Lung microvascular endothelial cell (primary cell): ENCODE measurements at places on chromosomes 7 and 10. TPM values are rescaled to one million over a fixed set of nuclear protein-coding genes. Genes with fewer than 3 reads are reported as not detected.

SORCS3 gene
- total RNA-seq = not detected in 2 replicates

DNA sequence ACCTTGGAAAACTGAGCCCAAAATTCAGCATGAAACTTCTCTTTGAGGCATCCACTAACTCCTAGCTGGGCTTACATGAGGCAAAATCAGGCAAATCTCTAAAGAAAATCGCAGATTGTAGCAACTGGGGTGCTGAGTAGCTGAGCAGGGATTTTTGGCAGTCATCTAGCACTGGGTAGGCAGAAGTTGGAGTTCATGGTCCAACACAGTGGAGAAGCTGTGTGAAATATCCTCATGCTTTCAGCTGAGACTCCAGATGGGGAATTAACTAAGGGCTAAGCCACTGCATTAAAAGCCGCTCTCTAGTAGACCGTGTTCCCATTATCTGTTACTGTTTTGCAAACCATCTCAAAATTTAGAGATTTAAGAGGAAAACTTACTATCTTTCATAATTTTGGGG is 240.1 kb upstream of the PHYHIPL start:
- DNase-seq = no peak

DNA sequence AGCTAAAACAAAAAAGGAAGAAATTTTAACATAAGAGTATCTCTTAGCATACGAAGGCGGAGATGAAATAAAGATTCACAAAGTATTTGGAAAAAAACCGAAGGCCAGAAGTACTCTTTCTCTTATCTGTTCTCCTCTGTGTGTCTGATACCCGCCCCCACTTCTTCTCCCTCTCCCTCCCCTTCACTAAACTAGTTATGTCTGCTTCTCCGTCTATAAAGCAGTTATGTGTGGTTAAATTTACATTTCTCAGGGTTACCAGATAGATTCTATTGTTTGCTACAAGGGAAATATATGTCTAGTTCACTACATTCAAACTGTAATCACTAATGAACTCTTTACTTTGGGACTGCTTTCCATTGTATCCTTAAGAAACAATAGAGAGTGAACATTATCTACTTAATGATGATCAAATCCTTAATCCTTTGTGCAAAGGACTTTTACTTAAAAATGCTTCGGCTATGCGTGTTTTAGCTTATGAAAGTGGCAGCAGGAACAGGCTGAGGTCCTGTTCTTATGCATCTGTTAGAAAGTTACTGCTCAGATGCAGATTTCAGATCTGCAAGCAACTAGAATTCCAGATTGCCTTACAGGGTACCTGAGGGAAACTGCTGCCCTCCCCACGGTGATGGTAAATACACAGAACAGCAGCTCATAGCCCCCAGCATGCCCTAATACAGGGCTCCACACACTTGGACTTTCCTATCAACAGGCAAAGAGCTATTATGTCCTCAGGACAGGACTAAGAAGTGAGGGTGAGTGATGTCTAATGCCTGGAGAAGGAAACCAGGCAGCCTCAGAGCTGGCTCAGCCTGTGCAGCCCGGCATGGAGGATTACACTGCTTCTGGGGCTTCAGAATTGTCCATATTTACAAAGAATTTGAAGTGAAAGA is 273.3 kb downstream of the FZD1 start:
- DNase-seq = no peak

DNA sequence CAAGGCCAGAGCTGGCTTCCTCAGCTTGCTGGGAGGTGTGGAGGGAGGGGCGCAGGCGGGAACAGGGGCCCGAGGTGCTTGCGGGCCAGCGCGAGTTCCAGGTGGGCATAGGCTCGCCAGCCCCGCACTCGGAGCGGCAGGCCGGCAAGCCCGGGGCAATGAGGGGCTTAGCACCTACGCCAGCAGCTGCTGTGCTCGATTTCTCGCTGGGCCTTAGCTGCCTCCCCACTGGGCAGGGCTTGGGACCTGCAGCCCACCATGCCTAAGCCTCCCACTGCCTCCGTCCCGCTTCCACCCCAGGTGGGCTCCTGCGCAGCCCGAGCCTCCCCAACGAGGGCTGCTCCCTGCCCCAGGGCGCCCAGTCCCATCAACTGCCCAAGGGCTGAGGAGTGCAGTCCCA is 25.9 kb upstream of the MAT1A start:
- no peak for DNase-seq

AMPH gene
- total RNA-seq = not detected in 2 replicates

DNA sequence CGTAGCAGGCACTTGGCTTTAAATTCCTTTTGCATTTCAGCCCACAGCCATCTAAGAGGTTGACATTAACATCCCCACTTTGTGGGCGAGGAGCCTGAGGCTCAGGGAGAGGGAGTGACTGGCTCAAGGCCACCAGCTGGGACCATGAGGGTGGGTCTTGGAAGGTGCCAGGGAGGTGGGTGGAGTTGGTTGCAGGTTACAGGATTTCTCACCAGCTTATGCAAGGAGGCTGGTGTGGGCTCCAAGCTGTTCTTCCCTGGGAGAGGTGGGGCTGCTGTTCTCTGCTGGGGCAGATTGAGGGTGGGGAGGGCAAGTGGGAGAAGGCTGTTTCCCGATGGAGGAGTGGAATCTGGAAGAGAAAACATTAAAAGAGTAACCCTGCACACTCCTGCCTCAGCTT is 14.1 kb upstream of the C10orf95 start:
- DNase-seq = no peak

- DNase-seq = no peak
These were observed 89.2 kb upstream of the JAZF1 start for GRCh38 chr7:28269700-28270361.

PIK3AP1 gene
- under 0.01 TPM in 1 of 2 replicates, not detected in the other for total RNA-seq

EBLN1 gene
- total RNA-seq = not detected in 2 replicates

GRCh38 chr10:133442967-133443924 is 10.5 kb upstream of the SCART1 start:
- no peak for DNase-seq

DNA sequence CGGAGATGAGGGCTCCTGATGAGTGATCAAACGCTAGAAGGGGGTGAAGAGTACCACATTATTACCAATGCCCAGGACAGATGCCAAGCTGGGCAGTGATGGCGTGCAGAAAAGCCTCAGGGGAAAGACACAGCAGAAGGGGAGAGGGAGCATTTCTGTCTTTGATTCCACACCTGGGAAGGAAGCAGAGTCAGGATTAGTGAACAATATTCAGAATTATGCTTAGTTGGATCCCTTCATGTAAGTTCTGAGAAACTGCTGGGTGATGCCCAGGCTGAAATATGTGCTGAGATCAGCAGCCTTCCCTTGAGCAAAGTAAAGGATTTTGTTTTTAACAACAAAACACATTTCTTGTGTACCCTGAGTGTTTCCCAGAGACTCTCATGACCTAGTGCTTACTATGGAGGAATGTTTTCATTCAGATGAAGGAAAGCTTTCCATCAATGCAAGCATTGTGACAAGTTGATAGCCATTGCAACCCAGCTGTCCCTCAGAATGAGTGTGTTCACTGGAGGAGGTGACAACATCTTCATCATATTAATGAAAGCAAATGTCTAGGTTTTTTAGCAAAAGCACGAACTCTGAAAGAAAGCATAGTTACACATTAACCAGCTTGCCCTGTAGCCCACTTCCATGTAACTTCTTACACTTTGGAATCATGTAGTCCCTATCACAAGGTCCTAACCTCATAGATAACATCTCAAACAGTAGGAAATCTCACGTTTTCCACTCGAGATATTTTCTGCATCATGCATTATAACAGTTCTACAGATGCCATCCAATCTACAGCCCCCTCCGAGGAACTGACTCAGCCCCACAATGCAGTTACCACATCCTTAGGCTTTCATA is 23.8 kb upstream of the AKR1C1 start:
- DNase-seq = peak; percentile 23

WNT2 gene
- not detected in 2 replicates for total RNA-seq

ADRA2A gene
- total RNA-seq = under 0.01 TPM in 2 replicates

C10orf62 gene
- not detected in 2 replicates for total RNA-seq

DNA sequence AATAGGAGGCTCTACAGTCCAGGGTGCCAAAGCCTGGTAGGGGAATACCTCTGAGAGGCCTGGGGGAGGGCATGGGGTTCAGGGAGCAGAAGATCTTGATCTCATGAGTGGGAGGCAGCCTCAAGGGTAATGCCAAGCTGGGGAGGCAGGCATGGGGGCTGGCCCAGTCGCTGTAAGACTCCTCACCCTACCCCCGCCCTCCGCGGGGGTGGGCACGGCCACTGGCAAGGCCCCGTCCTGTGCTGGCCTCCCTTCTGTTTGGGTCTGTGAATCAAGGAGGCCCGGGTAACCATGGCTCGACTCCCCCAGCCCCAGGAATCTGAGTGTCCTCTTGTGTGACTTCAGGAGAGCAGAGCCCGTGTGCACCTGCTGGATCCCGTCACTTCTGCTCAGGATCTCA is 473.9 kb downstream of the PLXNA4 start:
- no peak for DNase-seq

GRCh38 chr10:4017336-4017735 is 232.3 kb upstream of the KLF6 start:
- no peak for DNase-seq

GRIFIN gene
- total RNA-seq = not detected in 2 replicates

CLEC2L gene
- not detected in 2 replicates for total RNA-seq

DNA sequence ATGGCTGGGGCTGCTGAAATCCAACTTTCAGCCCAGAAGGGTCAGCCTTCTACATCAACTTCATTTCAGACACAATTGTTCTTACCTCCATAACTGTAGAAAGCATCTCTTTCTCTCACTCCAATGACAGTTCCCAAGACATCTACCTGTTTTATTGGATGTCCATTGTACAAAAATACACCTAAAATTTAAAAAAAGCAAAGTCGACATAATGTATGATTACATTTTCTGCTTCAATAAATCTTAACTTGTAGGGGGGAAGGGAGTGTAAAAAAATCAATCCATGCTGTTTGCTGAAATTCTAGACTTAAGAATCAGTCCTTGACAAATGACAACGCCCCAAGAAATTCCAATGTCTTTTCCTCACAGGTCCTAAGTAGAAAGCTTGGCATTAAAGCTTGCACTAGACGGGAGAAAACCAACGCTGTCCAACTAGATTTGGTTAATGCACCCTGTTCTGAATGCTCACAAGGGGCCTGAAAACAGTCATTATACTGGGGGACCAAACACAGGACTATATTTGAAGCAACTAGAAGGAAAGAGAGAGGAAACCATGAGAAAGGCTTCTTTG is 7.5 kb downstream of the STN1 start:
- DNase-seq = no peak

DNA sequence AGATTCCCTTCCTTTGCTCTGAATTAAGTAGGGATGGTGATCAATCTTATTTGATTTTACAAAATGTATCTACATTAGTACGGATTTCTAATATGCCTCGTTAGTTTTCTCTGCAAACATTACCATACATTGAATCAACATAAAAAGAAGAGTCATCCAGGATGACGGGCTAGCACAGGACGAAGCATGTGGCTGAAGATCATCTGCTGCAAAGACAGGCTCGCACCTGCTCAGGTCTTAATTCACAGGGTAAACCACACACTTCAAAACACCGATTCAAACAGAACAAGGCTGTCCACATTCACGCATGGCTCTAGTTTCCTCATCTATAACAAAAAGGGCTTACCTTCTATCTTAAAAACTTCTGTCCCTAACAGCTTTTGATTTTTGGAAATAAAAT is 323.0 kb downstream of the PARD3 start:
- no peak for DNase-seq

- no peak for DNase-seq
These were observed 44.2 kb upstream of the C10orf71 start for GRCh38 chr10:49254556-49255318.
